HCT116 (cell line): ENCODE measurements at places on chromosomes 1 and 21. TPM values are rescaled to one million over a fixed set of nuclear protein-coding genes. Genes with fewer than 3 reads are reported as not detected.

GRCh38 chr1:21818656-21819055, 6.6 kb downstream of the LDLRAD2 start:
- no peak overlapping the region for H3K4me3 ChIP-seq
- peaks cover 11% of the 10 kb centered on the region; the same call in 1 of the 2 replicates for H3K4me1 ChIP-seq
- H3K27me3 ChIP-seq: no peaks in the 10 kb centered on the region
- H3K36me3 ChIP-seq: no peaks in the 10 kb centered on the region
- no peak overlapping the region for H3K27ac ChIP-seq

GRCh38 chr1:42463921-42464320, 835 bp downstream of the CCDC30 start:
- H3K27ac ChIP-seq: no peak overlapping the region
- H3K36me3 ChIP-seq: peaks cover 14% of the 10 kb centered on the region; the same call in 1 of the 2 replicates
- no peaks in the 10 kb centered on the region for H3K27me3 ChIP-seq
- H3K4me3 ChIP-seq: no peak overlapping the region

- peaks cover 7% of the 10 kb centered on the region; the same call in 1 of the 2 replicates for H3K36me3 ChIP-seq
- no peak for DNase-seq
- peaks cover 50% of the 10 kb centered on the region for H3K4me1 ChIP-seq
- H3K27ac ChIP-seq: no peak overlapping the region
Measured at GRCh38 chr1:159915571-159916241, 9.6 kb downstream of the TAGLN2 start.

The STIL gene
- 34.4 TPM for total RNA-seq

The KRTAP10-2 gene
- total RNA-seq: not detected

DNA sequence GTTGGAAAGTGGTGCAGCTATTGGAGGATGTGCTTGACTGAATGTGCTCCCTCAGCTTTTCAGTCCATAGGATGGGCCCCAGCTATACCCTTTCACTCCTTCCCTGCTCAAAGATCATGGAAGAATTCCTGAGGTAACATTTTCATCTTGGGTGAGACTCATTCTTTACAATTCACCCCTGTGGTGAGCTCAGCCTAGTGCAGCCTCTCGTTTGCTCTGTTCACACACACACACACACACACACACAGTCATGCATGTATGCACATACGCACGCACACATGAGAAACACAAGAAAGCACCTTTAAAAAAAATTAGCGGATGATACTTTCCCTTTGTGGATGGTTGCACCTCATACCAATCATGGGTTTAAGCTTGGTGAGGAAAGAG, 25.8 kb downstream of the CCN1 start:
- H3K4me3 ChIP-seq: peak overlapping the region; percentile 12; the same call in 1 of the 2 replicates
- no peaks in the 10 kb centered on the region for H3K27me3 ChIP-seq
- peaks cover 30% of the 10 kb centered on the region for H3K4me1 ChIP-seq

DNA sequence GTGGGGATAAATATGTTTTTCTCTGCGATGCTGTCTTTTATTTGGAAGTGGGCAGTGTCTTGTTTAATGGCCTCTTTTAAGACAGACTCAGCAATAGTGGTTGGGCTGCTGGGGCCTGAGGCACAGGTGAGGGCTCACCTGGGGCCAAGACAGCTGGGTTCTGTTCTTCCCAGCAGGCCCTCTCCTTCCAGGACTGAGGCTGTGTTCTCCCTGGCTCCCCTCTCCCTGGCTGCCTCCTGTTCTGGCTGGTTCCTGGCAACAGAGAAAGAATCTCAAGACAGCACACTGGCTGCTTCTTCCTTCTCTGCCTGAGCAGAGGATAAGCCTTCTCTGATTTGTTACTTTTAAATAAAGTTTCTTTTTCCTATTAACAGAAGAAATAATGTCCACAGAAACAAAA, 7.4 kb upstream of the GRHL3 start:
- DNase-seq: no peak
- H3K36me3 ChIP-seq: no peaks in the 10 kb centered on the region
- H3K27ac ChIP-seq: no peak overlapping the region
- H3K4me3 ChIP-seq: no peak overlapping the region
- peaks cover 1% of the 10 kb centered on the region for H3K4me1 ChIP-seq

GRCh38 chr1:30378991-30379581, 344.3 kb downstream of the MATN1 start:
- 0 out of 2 replicates have a peak, but pooled peaks cover 3% of the 10 kb centered on the region for H3K27me3 ChIP-seq
- H3K4me1 ChIP-seq: peaks cover 11% of the 10 kb centered on the region
- H3K27ac ChIP-seq: no peak overlapping the region

The CXADR gene
- total RNA-seq: 21.6 TPM

DNA sequence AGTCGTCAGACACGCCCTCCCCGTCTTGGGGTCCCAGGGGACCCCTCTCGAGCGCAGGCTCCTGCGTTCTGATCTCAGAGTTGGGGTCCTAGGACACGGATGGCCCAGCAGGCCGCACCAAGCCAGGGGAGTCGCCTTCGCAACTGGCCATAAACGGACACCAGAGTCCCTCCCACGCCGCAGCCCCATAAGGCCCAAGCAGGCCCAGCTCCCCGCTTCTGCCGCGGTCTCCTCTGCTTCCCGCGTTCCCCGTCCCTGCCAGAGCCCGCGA, 633 bp downstream of the DMRTA2 start:
- no peaks in the 10 kb centered on the region for H3K4me1 ChIP-seq
- H3K27me3 ChIP-seq: no peaks in the 10 kb centered on the region
- H3K36me3 ChIP-seq: no peaks in the 10 kb centered on the region
- no peak overlapping the region for H3K27ac ChIP-seq

DNA sequence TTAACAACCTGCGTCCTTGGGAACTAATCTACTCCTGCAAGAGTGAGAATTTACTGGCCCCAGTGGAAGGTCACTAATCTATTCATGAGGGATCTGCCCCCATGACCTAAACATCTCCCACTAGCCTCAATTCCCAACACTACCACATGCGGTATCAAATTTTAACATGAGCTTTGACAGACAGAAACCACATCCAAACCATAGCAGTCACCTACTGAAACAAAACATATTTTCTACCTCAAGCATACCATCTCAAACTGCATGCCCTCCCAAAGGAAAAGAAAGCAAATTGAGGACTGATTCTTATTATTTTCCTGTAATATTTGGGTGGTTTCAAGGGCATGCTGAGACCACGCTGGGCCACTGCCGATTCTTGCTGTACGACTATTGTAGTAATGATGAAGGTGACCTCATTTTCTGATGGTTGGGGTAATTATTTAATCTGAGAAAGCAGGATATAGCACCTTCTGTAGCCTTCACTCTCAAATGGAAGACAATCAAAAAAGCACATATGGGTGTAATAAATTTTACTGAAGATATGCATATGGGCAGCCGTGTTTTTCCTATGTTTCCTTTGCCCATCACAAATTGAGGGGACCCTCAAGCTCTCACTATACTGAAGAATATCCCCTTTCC, 13.2 kb upstream of the GBP5 start:
- no peak for DNase-seq
- H3K4me3 ChIP-seq: no peak overlapping the region
- no peaks in the 10 kb centered on the region for H3K4me1 ChIP-seq
- H3K27me3 ChIP-seq: no peaks in the 10 kb centered on the region
- H3K27ac ChIP-seq: no peak overlapping the region
- no peaks in the 10 kb centered on the region for H3K36me3 ChIP-seq

GRCh38 chr1:66371233-66372005, 162.5 kb upstream of the SGIP1 start:
- H3K27ac ChIP-seq: no peak overlapping the region; the same call in 1 of the 2 replicates
- no peak overlapping the region for H3K4me3 ChIP-seq
- peaks cover 21% of the 10 kb centered on the region for H3K4me1 ChIP-seq
- DNase-seq: no peak
- peaks cover 75% of the 10 kb centered on the region for H3K36me3 ChIP-seq

The SYNJ1 gene
- total RNA-seq: 7.2 TPM

DNA sequence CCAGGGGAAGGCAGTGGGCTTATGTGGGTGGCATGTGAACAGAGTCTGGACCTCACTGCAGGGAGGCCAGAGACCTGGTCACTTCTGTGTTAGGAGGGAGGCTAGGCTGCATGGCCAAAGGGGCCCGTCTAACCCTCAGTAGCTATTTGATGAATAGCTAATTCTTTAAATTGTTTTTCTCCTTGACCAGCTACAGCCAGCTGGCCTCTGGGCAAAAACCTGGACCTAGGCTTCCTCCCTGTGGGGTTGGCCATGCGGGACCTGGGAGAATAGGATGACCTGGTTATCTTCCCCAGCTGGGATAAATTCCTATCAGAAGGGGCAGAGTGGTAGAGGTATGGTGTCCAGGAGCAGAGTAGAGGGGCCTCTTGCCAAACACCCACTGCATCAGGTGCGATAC, 79.4 kb downstream of the TNR start:
- no peaks in the 10 kb centered on the region for H3K4me1 ChIP-seq
- H3K27ac ChIP-seq: no peak overlapping the region
- H3K36me3 ChIP-seq: no peaks in the 10 kb centered on the region
- H3K27me3 ChIP-seq: peaks cover 62% of the 10 kb centered on the region
- DNase-seq: no peak

- H3K36me3 ChIP-seq: no peaks in the 10 kb centered on the region
- H3K4me1 ChIP-seq: no peaks in the 10 kb centered on the region
- DNase-seq: no peak
- no peaks in the 10 kb centered on the region for H3K27me3 ChIP-seq
- no peak overlapping the region for H3K27ac ChIP-seq
Measured at GRCh38 chr1:114700036-114700600, 4.8 kb upstream of the AMPD1 start.

DNA sequence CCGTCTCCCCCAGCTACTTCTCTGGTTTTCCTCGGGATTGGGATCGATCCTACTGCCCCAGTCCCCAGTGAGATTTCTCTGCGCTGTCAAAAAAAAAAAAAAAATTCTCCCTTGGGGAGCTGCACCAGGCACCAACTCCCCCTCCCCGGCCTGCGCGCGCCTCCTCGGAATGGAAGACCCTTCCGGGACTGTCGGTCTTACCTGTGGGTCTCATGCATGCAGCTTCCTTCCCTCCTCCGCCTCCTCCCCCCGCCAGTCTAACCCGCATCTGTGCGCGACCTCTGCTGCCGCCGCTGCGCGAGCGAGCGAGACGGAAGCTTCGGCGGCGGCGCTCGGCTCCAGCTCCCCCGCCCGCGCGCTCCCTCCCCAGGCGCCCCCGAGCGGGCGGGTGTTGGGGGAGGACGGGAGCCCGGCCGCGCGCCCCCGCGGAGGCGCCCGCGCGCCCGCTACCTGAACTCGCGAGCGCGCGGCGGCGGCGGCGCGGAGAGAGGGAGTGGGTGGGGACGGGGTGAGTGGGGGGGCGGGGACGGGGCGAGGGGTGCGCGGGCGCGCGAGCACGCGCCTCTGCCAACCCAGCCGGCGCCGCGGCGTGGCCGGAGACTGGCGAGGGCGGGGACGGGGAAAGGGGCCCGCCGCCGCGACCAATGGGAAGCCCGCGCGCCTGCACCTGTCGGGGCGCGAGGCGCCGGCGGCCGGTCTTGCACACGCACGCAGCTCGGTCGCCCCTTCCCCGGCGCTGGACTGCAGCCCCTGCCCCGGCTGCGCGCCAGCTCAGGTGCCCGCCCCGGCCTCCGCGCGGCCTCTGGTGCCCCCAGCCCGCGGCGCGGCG, at the start of gene SUSD4:
TSS of gene SUSD4 (minus strand) at position 321 of the 829 bp plus-strand sequence. CDS start 751 bp downstream, outside the sequence.
- H3K27me3 ChIP-seq: peaks cover 17% of the 10 kb centered on the region; the same call in 1 of the 2 replicates
- peak within 1 kb of the TSS; percentile 43 for H3K4me3 ChIP-seq
- DNase-seq: no peak
- no peaks in the 10 kb centered on the region for H3K36me3 ChIP-seq
- no peaks in the 10 kb centered on the region for H3K4me1 ChIP-seq

DNA sequence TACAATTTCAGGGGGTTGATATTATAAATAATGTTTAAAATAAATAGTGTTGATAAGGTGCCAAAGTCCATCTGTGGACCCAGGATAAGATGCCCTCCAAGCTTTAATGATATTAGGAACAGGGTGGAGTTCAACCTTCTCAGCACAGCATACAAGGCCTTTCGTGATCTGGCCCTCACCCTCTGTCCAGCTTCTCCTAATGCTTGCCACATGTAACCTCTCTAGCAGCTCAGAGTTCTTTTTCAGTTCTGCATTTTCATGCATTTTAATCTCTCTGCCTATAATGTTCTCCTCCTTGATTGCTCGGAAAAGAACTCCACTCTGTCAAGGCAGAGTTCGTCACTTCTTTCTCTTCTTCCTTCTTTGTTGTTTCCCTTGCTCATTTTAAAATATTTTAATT, 21.4 kb upstream of the SMAP2 start:
- DNase-seq: no peak
- H3K36me3 ChIP-seq: no peaks in the 10 kb centered on the region
- H3K4me3 ChIP-seq: no peak overlapping the region
- H3K27ac ChIP-seq: no peak overlapping the region

- no peaks in the 10 kb centered on the region for H3K27me3 ChIP-seq
- H3K27ac ChIP-seq: no peak overlapping the region
- no peaks in the 10 kb centered on the region for H3K36me3 ChIP-seq
- H3K4me3 ChIP-seq: no peak overlapping the region
- DNase-seq: no peak
- no peaks in the 10 kb centered on the region for H3K4me1 ChIP-seq
Measured at GRCh38 chr1:55536545-55536865, 321.3 kb upstream of the USP24 start.

GRCh38 chr1:36207339-36207738, 16.9 kb upstream of the THRAP3 start:
- no peak for DNase-seq
- H3K4me1 ChIP-seq: no peaks in the 10 kb centered on the region
- H3K36me3 ChIP-seq: no peaks in the 10 kb centered on the region
- no peak overlapping the region for H3K27ac ChIP-seq

DNA sequence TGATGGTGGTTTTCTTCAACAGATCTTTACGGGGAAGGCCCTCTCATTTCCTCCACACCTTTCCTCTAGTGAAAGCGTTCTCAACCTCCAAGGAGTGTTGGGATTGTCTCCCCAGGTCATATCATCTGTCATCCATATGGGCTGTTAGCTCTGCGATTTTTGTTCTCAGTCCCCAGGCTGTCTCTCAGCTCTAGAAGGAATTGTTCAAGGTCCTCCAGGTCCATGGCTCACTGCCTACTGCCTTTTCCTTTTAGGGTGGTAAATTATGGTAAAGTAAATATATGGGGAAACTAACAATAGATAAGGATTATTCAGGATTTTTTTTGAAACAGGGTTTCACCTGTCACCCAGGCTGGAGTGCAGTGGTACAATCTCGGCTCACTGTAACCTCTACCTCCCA, 37.6 kb downstream of the ELF3 start:
- H3K27me3 ChIP-seq: no peaks in the 10 kb centered on the region
- no peak for DNase-seq
- peaks cover 43% of the 10 kb centered on the region for H3K4me1 ChIP-seq
- H3K4me3 ChIP-seq: no peak overlapping the region
- no peaks in the 10 kb centered on the region for H3K36me3 ChIP-seq
- H3K27ac ChIP-seq: no peak overlapping the region

GRCh38 chr21:46425041-46425440, 33.6 kb upstream of the DIP2A start:
- H3K4me1 ChIP-seq: no peaks in the 10 kb centered on the region
- DNase-seq: no peak

The EXO1 gene
- total RNA-seq: 32.9 TPM

The SH2D1B gene
- total RNA-seq: 0.12 TPM

- no peaks in the 10 kb centered on the region for H3K27me3 ChIP-seq
- H3K36me3 ChIP-seq: no peaks in the 10 kb centered on the region
- no peak for DNase-seq
- no peak overlapping the region for H3K27ac ChIP-seq
- no peaks in the 10 kb centered on the region for H3K4me1 ChIP-seq
Measured at GRCh38 chr1:169457443-169457842, 28.3 kb downstream of the SLC19A2 start.

The ABCA4 gene
- total RNA-seq: 0.22 TPM
